Islet precursor cell (in vitro differentiated cells): ENCODE measurements at places on chromosomes 5 and 9.

- DNase-seq, result no peak
Observed at GRCh38 chr9:37004424-37004935, 29.6 kb downstream of the PAX5 start.

- DNase-seq, result no peak
Observed at GRCh38 chr5:16551628-16552027, 65.2 kb downstream of the RETREG1 start.

- DNase-seq, result no peak
Observed at GRCh38 chr5:111313017-111313724, 89.0 kb downstream of the CAMK4 start.

GRCh38 chr5:14671414-14671813, 6.9 kb downstream of the OTULIN start:
- DNase-seq, result no peak
